A172 (cell line): ENCODE measurements at places on chromosomes 1 and 21. TPM values are rescaled to one million over a fixed set of nuclear protein-coding genes. Genes with fewer than 3 reads are reported as not detected.

Gene CELA2B
- total RNA-seq, result not detected in 2 replicates

Gene IGSF9
- 0.89 and 1.6 TPM in 2 replicates for total RNA-seq

Gene PLEKHN1
- total RNA-seq, result 0.62 and 0.93 TPM in 2 replicates

Gene SORT1
- 15.9 and 22.7 TPM in 2 replicates for total RNA-seq

Gene GPR3
- 0.05 and 0.50 TPM in 2 replicates for total RNA-seq

Gene CR1L
- total RNA-seq, result not detected in 2 replicates

Gene DMRTA2
- 1.1 and 1.8 TPM in 2 replicates for total RNA-seq

Gene RABGAP1L
- 26.2 and 43.9 TPM in 2 replicates for total RNA-seq

Gene GUCA2A
- not detected in 2 replicates for total RNA-seq

Gene TADA1
- 24.1 and 28.5 TPM in 2 replicates for total RNA-seq

Gene HENMT1
- total RNA-seq, result not detected in 2 replicates
